Fibroblast of skin of left biceps (primary cell): ENCODE measurements at places on chromosomes 11 and 22.

- no peak for DNase-seq
Observed at GRCh38 chr22:47059701-47060161, 297.3 kb downstream of the TBC1D22A start.

- no peak for DNase-seq
Observed at GRCh38 chr11:72363112-72363511, 71.2 kb downstream of the CLPB start.

DNA sequence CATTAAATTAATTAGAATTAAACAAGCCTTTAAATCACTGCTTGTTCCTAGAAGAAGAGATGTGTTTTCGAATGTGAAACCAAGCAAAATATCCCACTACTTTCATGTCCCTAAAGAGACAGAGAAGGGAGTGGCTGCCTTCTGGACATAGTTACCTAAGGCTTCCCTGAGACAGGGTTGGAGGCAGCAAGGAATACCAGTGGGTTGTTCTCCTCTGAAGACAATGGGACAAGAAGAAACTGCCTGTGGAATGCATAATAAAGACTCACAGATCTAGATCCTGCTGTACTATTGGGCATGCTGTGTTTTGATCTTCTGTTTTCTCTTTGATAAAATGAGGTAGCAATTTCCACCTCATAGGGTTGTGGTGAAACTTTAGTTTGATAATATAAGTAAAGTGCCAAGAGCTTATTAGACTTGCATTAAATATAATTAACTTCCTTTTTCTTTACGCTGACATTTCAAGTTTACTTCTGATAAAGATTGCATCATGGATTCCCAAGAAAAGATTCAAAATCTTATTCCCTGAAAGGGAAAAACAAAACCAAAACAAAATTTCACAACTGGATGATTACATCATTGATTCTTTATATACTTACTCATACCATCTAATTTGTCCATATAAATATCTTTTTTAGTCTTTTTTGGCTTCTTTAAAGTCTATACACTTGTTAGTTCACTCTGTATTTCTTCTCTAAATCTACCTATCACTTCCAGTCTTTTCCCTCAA is 621.3 kb downstream of the ETS1 start:
- no peak for DNase-seq

- no peak for DNase-seq
Observed at GRCh38 chr11:60910281-60910687, 3.7 kb upstream of the TMEM109 start.

DNA sequence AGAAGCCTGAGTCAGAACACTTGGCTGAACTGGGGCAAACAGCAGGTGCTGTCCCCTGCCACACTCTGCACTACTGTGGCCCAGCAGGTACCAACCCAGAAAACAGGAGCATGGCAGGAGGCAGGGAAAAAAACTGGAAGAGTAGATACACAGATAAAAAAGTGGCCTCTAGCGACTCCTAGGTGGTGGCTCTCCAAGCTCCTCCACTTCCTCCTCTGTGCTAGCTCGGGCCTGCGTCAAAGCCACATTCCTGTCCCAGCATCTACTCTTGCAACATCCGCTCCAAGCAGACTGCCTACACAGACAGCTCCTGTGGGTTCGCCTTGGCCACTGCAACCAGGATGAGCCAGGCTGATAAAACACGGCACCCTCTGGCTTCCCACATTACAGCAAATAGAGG is 6.9 kb downstream of the OR8B12 start:
- DNase-seq: no peak

DNA sequence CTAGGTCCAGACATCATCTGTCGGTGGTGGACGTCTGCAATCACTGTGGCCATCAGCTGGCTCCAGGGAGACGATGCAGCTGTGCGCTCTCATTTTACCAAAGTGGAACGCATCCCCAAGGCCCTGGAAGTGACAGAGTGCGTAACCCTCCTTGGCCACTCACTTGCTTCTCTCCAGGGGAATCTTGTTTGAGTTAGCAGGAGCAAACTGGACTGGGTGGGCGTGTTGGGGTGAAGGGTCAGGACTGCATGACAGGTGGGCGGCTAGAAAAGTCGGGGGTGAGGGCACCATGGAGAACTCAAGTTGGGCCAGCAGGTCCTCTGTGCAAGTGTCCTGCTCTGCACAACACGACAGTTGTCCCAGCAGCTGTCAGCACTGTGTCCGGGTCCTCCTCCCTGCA is 16.2 kb downstream of the SHISA8 start:
- DNase-seq: no peak

DNA sequence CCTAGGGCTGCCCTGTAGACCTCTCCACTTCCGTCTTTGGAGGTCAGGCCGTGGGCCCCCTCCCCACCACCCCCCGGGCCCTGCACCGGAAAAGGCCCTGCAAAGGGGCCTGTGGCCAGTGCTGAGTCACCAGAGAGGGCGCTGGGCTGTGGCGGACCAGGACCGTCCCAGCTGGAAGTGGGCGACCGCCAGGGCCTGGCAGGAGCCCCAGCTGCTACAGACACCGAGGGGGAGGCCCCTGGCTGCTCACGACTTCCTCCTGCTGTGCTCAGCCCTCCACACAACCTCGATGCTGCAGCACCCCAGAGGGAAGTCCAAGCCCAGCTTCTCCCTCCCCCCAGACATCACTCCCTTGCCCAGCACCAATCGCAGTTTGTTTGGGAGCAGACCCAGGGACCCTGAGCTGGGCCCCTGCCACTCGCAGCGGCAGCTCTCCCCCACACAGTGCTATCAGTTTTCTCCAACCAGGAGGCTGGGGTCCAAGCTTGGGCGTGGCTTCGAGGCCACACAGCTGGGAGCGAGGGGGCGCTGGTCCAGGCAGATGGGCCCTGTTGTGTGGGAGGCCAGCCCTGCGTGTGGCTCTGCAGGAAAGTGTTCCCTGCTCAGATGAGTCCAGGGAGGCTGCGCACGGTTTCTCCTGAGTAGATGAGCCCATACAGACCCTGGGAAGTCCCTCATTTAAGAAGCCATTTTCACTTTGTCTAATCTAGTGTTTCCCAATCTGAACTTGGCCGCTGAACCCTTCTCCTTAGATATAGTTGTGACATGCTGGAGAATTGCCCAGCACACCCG is 5.6 kb upstream of the SH3BP1 start:
- peak; percentile 72 for DNase-seq

GRCh38 chr22:29503811-29504372 is 23.9 kb downstream of the NEFH start:
- DNase-seq: peak; percentile 70

DNA sequence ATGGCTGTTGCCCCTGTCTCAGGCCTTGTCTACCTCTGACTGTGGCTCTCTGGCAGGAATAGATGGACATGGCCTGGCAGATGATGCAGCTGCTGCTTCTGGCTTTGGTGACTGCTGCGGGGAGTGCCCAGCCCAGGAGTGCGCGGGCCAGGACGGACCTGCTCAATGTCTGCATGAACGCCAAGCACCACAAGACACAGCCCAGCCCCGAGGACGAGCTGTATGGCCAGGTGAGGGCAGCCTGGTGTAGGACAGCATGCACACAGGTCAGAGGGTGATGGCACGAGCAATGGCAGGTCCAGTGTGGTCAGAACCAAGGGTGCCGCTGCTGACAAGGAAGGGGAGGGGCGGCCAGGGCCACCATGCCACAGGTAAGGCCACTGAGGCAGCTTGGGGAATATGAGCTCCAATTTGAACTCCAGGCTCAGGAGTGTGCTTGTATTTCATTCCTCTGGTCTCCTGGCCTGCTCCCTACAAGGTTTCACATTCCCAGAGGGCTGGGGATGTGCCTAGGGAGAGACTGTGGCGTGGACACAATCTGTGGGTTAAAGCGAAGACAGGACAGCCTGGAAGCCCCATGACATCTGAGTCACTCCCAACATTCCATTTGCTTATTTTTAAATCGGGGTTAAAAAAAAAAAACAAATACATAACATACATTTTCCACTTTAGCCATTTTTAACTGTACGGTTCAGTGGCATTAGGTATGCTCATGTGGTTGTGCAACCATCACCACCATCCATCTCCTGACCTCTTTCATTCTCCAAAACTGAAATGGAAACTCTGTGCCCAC is 562 bp downstream of the FOLR3 start:
- no peak for DNase-seq

DNA sequence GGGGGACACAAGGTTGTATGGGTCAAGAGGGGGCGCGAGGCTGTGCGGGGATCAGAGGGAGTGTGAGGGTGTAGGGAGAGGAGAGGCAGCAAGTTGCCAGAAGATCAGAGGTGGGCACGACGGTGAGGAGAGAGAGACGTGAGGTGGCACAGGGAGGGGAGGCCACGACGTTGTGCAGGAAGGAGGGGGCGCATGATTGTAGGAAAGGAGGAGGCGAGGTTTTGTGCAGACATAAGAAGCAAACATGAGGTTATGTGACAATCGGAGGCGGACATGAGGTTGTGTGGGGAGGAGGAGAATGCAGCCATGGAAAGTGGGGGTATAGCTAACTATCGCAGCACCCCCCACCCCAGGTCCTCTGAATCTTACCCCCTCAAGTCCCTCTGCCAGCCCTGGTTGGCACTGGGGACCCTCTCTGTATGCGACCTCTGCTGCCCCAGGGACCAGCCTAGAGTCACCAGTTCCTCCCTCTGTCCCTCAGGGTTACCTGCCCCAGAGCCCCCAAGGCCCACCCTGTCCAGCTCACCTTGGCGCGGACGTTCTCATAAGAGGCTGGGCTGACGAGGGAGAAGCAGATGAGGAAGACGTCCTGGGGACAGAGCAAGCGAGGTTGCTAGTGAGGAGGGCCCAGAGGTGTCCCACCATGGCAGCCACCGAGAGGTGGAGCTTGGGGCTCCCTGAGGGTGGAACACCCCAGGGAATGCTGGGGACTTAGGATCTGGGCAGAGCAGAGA is 12.5 kb downstream of the RAC2 start:
- DNase-seq: no peak

DNA sequence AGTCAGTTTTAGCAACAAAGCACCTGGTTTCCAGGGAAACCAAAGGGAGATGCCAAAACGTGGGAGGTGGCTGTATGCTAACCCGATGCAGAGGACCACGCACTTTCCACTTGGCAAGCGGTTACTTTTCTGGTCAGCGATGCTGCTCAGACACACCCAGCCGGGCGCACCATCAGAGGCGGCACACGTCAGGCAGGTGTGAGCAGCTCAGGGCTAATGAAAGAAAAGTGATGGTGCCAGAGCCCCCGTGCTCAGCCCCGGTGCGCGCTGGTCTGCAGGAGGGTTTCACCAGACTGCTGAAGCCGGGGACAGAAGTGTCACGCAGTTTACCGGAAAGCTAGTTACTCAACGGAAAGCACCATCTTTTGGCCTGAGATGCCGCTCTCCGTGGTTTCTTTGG is 5.7 kb downstream of the LTO1 start:
- DNase-seq: no peak

GRCh38 chr11:91528965-91529364 is 695.7 kb upstream of the FAT3 start:
- DNase-seq: no peak

- DNase-seq: no peak
Observed at GRCh38 chr22:44990328-44990727, 19.5 kb downstream of the PHF21B start.

DNA sequence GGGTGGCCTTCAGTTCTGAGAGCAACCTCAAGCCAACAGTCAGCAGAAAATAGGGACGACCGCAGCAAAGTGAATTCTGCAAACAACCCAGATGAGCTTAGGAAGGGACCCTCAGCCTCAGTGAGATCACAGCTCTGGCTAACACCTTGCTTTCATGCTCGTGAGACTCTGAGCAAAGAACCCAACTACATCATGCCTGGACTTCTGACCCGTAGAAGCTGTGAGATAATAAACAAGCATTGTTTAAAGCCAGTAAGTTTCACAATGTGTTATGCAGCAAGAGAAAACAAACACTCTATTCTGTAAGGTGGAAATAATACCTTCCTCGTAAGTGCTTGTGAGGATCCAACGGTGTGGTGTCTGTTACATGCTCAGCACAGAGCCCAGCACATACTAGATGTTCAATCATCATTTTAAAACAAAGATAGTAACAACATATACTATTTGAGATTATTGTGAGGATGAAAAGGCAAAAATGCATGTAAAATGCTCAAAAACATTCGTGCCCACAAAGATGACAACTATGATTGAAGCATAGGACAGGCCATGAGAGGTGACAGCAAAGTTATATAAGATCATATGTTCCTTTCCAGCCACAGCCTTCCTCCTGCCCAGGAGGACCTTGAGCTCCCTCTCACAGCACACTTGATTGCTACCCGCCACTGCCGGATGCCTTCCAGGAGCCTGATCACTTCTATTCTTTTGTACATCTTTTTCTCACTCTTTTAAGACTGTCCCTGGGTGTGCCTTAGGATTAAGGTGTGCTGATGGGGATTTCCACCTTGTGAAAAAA is 433.3 kb downstream of the BUD13 start:
- no peak for DNase-seq

DNA sequence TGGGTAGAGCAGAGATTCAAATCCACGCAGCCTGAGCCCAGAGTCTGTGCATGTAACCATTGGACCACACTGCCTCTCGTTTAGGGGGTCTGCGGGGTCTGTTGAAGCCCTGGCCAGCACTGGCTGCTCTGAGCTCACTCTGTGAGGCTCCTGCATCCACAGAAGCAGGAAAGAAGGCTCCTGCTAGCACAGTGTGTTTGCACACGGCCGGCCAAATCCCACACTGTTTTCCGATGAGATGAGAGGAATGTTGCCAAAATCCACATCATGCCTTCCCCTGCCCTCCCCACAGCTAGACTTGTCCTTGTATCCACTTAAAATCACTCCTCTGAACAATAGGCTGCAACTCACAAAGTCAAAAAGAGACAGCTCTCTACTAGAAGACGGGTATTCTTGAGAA is 10.6 kb upstream of the SLC22A12 start:
- DNase-seq: no peak

DNA sequence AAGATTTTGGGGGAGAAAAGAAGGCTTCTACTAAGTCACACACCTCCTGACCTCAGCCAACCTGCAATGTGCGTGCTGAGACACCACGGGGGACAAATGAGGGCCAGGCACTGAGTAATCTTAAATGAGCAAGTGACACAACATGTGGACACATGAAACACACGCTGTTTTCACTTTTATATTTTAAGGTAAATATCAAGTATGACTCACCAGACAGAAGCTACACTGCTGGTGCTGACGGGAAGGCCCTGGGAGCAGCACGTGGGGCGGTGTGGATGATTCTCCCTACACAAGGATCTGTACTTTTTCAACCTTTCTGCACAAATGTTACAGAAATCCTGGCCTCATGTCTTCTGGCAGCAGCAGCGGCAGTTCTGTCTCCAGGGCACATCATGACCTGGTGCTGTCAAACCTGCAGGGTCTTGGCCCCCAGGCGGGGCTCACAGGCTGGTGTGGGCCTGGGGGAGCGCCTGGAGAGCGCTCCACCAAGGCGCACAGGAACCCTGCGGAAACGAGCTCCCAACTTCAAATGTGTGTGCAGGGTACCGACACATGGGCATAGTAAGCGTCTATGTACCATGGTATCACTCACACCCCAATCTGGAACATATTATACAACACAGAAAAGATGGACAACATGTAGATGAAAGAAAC is 61.7 kb downstream of the DGCR2 start:
- DNase-seq: no peak

DNA sequence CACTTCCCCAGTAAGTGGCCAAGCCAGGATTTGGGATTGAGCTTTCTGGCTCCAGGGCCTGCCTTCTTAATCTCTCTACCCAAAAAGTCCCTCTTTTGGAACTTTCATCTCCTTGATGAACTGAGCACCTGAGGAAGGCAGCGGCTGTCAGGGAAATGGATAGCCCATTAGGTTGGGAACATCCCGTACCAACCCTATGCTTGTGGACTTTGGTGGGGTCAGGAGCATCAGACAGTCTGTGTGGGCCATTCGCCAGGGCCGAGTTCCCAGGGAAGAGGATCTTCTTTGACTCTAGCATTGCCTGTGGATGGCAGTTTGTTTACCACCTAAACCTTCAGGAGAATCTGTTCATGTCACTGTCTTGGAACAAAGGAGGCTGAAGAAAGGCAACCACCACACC is 30.2 kb downstream of the ARHGEF17 start:
- no peak for DNase-seq
